Epithelial cell of proximal tubule (primary cell): ENCODE measurements at places on chromosomes 5 and 9. TPM values are rescaled to one million over a fixed set of nuclear protein-coding genes. Genes with fewer than 3 reads are reported as not detected.

Gene ELAVL2
- total RNA-seq: 0.52 and 1.2 TPM in 2 replicates

Gene CCNG1
- 139 and 191 TPM in 2 replicates for total RNA-seq

Gene SLC6A3
- not detected in 2 replicates for total RNA-seq

Gene TSSK1B
- not detected in 2 replicates for total RNA-seq

Gene LRRC19
- not detected in 2 replicates for total RNA-seq

Gene STPG3
- total RNA-seq: not detected in 2 replicates

Gene TAF11L2
- not detected in 2 replicates for total RNA-seq

Gene GKAP1
- total RNA-seq: 2.0 and 5.0 TPM in 2 replicates

Gene FGF18
- total RNA-seq: not detected in 2 replicates

Gene MARCOL
- not detected in 2 replicates for total RNA-seq

Gene SLC6A18
- not detected in 2 replicates for total RNA-seq

Gene TGFBI
- 336 and 371 TPM in 2 replicates for total RNA-seq

Gene FAM81B
- not detected in 2 replicates for total RNA-seq

Gene AK8
- 0.14 and 0.46 TPM in 2 replicates for total RNA-seq

Gene SCGB3A2
- total RNA-seq: not detected in 2 replicates

Gene GRM6
- not detected in 2 replicates for total RNA-seq

Gene GFI1B
- not detected in 2 replicates for total RNA-seq
